ENCODE measurements at places on chromosomes 6 and 20.
A peak's percentile ranks its signal among the peaks of the same experiment; 100 is the strongest.

GRCh38 chr6:21402368-21402767 is 191.2 kb upstream of the SOX4 start:
- DNase-seq: peak; percentile 12

GRCh38 chr20:21571841-21572690 is 58.2 kb upstream of the NKX2-2 start:
- peak; percentile 23 for DNase-seq

GRCh38 chr6:73566954-73567591 is 46.2 kb upstream of the EEF1A1 start:
- peak; percentile 88 for DNase-seq

- DNase-seq: no peak
Observed at GRCh38 chr6:118693562-118693961, 42.2 kb upstream of the CEP85L start.

- no peak for DNase-seq
Observed at GRCh38 chr20:63132715-63133471, 83.0 kb downstream of the YTHDF1 start.

DNA sequence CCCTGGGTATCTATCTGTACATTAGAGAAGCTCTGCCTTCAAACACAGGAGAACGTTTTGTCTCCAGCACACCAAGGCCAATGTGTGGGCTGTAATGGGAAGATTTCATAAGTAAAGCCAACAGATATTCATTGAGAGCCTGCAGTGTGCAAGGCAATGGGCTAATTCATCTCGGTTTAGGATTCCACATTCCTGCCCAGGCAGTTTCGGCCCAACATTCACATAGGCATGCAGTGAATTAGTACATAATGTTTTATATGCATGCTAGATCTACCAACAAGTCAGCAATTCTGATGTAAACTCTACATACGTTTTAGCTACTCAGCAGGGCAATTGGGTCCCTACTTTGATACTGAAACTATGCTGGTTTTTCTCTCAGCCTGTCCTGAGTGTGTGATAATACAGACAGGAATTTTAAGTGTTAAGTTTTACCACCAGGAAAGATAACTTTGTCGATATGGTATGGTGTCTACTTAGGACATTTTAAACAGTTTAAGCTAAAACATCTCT is 46.9 kb upstream of the NAA20 start:
- no peak for DNase-seq

DNA sequence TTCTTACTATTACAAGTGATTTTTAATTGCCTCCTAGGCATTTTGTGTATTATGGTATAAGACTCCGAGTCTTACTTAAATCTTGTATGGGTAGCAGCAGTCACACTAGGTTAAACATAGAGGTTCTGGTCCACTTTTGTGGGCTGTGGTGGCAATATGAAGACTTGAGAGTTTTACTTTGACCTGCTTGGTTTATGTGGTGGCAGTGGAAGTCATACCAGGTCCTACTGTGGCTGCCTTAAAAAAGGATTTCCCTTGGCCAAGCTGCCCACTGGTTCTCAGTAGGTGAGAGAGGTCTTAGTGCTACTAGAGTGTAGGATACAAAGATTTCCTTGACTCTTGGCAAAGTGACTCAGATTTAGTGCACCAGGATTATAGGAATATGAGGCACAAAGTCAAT is 44.2 kb upstream of the NKAIN2 start:
- no peak for DNase-seq

GRCh38 chr20:35743693-35744491 is 1.8 kb upstream of the RBM39 start:
- DNase-seq: no peak

DNA sequence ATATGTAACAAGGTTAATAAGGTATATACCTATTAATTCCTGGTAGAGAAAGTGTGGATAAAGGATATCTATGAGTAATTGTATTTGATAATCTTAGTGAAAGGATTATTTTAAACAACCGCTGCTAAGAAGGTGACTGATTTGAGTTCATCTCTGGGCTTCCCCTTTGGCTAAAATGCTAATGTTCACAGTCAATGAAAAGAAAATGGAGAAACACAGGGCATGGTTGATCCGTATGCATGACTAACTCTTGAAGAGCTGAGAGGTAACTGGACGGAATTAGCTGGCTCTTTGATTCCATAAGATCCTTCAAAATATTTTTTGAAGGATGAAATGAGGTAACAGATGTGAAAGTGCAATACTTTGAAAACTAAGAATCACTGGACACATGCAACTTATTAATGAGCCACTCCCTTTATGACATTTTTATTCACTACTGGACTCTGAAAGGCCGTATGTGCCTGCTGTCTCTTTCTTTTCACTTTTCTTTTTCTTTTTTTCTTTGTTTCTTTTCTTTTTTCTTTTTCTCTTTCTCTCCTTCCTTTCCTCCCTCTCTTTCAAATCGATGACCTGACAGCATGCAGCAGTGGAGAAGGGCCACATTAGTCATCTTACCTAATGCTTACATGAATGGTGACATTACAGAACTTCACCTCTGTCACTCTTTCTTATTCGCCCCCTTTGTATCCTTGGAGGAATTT is 464.6 kb downstream of the CDKAL1 start:
- DNase-seq: no peak

- DNase-seq: no peak
Observed at GRCh38 chr6:48713612-48714011, 602.6 kb upstream of the PTCHD4 start.

DNA sequence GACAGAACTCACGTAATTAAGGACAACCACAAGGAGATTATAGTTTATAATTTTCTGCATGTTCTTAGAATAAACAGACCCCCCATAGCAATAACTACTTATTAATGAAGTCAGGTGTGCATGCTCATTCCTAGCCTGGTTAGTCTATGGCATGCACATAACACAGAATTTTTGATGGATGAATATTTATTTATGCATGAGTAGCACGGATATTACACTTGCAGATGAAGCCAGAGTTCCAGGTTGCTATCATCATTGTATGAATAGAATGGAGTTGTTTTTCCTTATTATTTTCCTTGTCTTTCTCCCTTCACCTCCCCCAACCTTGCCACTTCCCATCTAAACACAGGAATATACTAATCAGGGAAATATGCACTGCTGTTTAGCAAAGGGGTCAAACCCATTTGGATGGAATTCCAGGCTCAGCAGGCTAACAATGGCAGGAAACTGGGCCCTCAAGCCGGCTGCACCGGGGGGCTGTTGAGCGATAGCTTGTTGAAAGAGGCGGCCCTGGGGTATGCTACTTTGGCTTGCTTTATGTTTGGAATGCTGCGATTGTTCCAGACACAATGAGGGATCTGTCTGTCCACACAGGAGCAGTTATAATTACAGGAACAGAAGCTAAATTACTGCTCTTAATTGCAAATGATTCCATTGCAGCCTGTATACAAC is 112.6 kb downstream of the TMEM170B start:
- no peak for DNase-seq

- DNase-seq: no peak
Observed at GRCh38 chr20:20448881-20449280, 81.0 kb downstream of the INSM1 start.

All from hepatocyte (in vitro differentiated cells).